ENCODE measurements at places on chromosomes 7 and 10.
A peak's percentile ranks its signal among the peaks of the same experiment; 100 is the strongest.

GRCh38 chr7:15837306-15837950, 150.9 kb upstream of the MEOX2 start:
- no peak for DNase-seq

DNA sequence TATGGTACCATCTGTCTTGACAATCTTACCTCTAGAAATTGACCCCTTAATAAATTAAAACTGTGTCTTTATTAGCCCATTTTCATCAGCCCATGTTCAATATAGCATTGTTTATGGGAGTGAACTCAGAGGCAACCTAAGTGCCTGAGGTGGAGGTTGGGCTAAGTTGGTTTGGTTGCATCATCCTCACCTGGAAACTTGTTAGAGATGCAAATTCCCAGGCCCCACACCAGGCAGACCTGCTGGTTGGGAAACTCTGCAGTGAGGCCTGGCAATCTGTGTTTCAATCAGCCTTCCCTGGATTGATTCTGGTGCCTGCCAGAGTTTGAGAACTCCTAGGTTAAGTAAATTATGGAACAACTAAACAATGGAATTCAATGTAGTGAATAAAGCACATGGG, 9.4 kb upstream of the FAM170B start:
- no peak for DNase-seq

- DNase-seq, result no peak
Measured at GRCh38 chr10:5419466-5420094, 7.2 kb downstream of the NET1 start.

GRCh38 chr10:11083051-11083450, 65.4 kb downstream of the CELF2 start:
- DNase-seq, result no peak

DNA sequence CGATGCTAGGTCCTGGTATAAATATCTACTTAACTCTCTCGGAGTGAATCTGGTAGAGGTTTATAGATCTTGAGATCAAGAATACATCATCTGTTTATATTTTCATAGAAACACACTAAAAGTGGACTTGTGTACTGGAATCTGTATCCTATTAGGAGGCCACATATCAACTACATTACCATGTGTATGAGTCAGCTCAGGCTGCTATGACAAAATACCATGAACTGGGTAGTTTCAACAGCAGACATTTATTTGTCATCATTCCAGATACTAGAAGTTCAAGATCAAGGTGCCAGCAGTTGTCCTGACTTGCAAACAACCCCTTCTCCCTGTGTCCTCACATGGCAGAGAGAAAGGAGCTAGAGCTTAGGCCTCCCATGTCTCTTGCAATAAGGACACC, 113.9 kb upstream of the PFKP start:
- no peak for DNase-seq

DNA sequence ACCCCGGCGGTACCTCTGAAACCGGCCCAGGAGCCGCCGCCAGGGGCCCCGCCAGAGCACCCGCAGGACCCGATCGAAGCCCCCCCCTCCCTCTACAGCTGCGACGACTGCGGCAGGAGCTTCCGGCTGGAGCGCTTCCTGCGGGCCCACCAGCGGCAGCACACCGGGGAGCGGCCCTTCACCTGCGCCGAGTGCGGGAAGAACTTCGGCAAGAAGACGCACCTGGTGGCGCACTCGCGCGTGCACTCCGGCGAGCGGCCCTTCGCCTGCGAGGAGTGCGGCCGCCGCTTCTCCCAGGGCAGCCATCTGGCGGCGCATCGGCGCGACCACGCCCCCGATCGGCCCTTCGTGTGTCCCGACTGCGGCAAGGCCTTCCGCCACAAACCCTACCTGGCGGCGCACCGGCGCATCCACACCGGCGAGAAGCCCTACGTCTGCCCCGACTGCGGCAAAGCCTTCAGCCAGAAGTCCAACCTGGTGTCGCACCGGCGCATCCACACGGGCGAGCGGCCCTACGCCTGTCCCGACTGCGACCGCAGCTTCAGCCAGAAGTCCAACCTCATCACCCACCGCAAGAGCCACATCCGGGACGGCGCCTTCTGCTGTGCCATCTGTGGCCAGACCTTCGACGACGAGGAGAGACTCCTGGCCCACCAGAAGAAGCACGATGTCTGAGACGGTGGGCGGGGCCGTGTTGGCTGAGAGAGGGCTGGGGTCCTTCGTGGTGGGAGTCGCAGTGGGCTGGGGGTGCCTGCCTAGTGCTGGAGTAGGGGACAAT, 3.8 kb downstream of the REPIN1 start:
- DNase-seq, result no peak

- DNase-seq, result no peak
Measured at GRCh38 chr10:67297637-67298181, 371.9 kb downstream of the LRRTM3 start.

GRCh38 chr7:3312583-3312982, 11.5 kb downstream of the SDK1 start:
- no peak for DNase-seq

- DNase-seq, result no peak
Measured at GRCh38 chr7:142469696-142470543, 212.1 kb upstream of the PRSS58 start.

GRCh38 chr7:115359119-115359518, 437.2 kb downstream of the MDFIC start:
- no peak for DNase-seq

- DNase-seq, result no peak
Measured at GRCh38 chr10:29861811-29862505, 197.4 kb downstream of the JCAD start.

- DNase-seq, result no peak
Measured at GRCh38 chr7:124532166-124532565, 233.4 kb downstream of the GPR37 start.

GRCh38 chr7:10950494-10950893, 23.2 kb upstream of the PHF14 start:
- DNase-seq, result no peak

DNA sequence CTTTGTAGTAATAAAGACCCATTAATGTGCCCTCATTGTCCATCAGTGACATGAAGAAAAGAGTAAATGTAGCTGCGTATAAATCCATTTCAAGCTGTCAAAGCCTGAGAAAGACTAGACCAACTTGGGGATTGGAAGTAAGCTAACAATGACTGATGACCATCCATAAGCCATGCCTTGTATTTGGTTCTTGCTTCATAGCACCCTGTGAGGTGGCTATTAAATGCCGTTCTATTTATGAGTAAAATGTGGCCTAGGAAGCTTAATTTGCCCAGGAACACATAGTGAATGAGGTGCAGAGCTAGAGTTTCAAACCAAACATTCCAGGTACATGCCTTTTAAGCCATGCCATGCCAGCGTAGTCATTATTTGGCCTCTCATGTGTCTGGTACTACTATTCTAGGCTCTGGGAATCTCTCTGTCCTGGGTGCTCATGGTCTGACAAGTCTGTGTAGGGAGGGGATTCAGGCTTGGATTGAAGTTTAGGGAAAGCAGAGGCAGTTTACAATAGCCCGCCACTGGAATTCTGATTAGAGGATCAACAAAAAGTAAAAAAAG, 92.1 kb downstream of the ZNF277 start:
- no peak for DNase-seq

DNA sequence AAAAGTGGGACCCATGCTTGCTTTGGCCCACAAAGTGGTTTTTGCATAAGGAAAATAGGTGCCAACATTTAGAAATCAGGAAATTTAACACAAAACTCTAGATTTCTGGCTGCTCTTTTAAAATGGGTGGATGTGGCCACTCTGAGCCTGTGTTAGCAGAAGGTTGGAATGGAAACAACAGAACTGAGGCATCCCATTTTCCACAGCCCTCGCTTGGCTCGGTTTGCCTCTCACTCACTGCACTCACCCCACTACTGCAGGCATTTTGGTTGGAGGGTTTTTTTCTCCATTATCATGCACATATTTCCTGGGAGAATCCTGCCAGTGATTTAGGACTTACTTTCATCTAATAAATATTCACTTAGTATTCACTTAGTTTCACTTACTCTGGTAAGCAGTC, 178.9 kb downstream of the BICC1 start:
- no peak for DNase-seq

- no peak for DNase-seq
Measured at GRCh38 chr7:133910761-133911160, 216.4 kb upstream of the LRGUK start.

DNA sequence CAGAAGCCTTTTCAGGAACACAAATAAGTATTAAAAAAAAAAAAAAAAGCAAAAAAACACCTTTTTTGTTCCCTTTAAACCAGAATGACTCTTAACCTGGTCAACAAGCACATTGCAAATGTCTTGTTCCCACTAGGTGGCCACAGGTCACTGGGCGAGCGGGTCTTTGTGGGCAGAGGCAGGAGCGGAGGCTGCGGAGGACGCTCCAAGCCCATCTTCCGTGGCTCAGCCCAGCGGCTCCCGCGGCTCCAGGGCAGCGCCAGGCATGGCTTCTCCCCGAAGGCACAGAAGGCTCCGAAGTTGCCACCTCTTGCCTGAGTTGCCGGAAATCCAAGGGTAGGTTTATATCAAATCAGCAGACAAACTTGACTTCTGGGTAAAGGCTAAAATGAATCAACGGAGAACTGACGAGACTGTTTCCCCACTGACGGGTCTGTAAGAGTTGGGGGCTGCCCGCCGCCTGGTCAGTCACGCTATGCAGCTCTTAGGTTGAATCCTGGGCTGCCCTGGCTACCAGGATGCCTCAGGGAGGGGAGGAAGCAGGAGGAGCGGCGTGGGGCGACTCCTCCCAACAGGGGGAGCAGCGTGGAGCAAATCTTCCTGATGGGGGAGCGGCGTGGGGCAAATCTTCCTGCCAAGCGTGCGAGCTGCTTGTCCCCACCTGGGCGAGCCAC, 144.5 kb downstream of the PTPRN2 start:
- no peak for DNase-seq

DNA sequence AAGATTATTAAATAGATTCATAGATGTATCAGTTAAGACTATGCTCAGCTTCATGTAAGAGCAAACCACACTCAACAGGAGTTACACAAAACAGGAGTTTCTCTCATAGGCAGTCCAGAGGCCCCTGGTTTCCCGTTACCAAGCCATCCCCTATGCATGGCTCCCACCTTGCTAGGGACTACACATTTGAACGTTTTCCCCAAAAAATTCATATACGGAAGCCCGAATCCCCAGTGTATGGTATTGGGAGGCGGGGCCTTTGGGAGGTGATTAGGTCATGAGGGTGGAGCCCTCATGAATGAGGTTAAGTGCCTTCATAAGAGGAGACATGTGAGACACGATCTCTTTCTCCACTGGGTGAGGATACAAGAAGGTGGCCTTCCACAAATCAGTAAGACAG, 29.1 kb downstream of the RSU1 start:
- DNase-seq, result no peak

DNA sequence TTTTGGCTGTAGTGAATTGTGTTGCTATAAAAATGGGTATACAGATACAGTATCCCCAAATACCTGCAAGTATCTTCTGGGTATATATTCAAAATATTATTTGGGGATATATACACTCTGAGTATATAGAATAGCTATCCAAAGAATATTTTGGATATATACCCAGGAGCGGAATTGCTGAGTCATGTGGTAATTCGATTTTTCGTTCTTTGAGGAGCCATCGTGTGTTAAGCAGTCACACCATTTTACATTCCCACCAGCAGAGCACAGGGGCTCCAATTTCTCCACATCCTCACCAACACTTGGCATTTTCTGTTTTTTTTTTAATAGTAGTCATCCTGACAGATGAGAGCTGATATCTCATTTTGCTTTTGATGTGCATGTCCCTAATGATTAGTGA, 61.9 kb downstream of the TEX36 start:
- DNase-seq, result no peak

DNA sequence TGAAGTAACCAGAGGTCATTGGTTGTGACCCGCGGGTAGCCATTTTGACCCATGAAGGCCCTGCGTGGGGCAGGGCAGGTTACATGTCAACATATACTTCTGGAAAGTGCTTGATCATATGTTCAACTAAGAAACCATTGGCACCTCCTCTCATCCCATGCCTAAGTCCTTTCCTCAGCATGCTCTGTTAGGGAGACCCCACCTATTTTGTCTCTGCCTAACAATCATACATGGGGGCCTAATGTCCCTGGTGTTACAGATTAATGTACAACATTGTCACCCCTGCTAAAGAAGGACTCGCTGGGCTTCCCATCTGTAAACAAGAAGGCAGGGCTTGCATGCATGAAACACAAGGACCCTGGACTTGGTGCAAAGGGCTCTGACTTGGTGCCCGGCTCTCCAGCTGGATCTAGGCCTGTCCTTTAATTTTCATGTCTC, 133.7 kb upstream of the TNS3 start:
- DNase-seq, result no peak

DNA sequence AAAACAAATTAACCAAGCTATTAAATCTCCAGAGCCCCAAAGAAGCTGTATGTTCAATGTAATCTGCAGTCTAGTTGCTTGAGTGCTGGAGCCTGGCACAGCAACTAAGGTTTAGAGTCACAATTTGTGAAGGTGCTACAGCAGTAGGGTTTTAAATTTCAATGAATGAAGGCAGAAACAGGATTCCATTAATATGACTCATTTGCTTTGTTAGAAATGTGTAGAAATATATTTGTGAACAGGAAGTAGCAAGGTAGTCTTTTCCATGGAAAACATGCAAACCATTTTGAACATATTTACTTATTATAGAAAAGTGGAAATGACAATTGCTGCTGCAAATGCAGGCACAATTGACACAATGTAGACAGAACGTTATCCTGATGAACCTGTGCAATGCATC, 149.0 kb upstream of the STEAP4 start:
- DNase-seq, result no peak

DNA sequence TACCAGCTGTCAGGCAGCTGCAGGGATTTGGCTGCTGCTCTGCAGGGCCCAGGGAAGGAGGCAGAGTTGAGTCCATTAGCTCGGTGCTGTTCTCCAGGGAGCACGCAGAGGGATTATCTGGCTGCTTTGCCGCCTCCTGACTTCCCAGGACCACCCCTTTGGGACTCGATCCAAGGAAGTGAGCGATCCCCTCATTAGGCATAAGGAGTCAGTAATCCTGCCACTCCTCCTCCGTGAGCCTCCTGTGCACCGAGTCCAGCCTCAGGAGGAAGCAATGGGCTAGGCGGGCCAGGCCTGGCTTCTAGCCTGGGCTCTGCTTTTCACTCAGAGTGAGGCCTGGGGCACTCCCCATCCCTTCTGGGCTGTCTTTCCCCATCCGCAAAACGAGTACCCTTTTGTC, 417.9 kb downstream of the RPS24 start:
- DNase-seq, result peak; percentile 59
